Stimulated activated CD8-positive, alpha-beta memory T cell treated with anti-CD3 and anti-CD28 coated beads, Interleukin-15, amount 100 ng/mL, for 24 hours (primary cell): ENCODE measurements at places on chromosomes 6 and 20.

GRCh38 chr6:41425511-41425910 is 90.1 kb downstream of the NCR2 start:
- DNase-seq = no peak

- no peak for DNase-seq
Observed at GRCh38 chr20:41029150-41029901, 704 bp downstream of the TOP1 start.

DNA sequence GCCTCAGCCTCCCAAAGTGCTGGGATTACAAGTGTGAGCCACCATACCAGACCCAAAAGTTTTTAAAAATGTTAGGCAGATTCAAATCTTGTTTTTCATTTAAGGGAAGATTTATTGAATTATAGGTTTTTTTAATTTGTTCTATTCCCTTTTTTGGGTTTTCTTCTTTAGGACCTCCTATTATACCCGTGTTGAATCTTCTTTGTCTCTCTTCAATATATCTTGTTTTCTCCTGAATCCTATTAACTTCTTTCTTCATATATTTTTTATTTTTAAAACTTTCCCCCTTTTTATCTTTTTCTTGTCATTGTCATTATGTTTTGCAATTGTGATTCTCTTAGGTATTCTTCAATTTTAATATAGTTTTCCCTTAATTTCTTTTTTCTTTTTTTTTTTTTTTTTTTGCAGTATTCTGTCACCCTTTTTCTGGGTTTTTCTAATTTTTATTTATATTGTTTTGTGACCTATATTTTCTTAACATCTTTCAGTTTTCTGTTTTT is 45.9 kb upstream of the NOP56 start:
- no peak for DNase-seq

GRCh38 chr6:105810105-105810921 is 275.8 kb upstream of the PRDM1 start:
- no peak for DNase-seq

DNA sequence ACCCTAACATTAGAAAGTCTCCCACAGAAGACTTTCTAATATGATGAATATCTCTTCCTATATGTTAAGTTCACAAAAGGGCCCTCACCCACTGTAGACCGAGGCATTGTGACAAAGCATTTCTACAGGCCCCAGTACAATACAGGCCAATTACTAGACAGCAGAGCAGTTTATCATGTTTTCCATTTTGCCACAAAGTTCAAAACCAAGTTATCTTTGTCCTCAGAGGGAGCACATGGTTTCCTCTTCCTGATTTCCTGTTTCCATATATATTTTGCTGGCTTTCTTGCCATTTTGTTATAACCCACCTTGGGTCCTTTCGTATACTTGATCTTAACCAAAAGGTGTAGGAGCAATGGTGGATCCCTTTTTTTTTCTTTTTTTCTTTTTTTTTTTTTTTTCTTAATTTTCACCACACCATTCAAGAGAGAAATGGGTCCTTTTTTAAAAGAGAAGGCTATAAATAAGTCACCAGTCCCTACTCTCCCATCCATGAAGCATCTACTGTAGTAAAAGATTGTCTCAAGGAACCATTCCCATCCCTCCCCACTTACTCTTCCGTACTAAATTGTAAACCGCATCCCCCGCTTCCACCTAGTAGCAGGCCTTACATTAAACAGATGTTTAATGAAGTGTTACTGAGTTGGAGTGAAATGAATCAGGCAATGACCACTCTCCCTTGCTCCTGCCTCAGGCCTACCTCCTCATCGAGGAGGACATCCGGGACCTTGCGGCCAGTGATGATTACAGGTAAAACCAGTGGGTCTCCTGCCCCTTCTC is 2.1 kb upstream of the UBE2C start:
- DNase-seq = no peak

DNA sequence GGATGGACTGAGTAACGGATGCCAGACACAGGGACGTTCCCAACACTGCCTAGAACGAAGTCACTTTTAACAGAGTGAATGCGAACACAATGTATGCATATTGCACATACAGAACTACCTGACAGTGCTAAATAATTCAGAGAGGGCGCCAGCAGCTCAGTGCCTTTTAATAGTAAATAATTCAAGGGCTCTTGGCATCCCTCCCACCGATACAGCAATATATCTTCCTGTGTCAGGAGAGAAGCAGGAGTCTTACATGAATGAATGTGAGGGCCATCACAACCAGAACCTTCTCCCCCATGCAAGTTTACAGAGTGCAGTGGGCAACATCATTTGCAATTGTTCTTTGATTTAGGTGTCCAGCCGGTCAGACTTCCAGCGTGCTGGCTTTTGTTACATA is 88.4 kb upstream of the KCNG1 start:
- no peak for DNase-seq

GRCh38 chr6:36977470-36977941 is 8.5 kb downstream of the MTCH1 start:
- no peak for DNase-seq

DNA sequence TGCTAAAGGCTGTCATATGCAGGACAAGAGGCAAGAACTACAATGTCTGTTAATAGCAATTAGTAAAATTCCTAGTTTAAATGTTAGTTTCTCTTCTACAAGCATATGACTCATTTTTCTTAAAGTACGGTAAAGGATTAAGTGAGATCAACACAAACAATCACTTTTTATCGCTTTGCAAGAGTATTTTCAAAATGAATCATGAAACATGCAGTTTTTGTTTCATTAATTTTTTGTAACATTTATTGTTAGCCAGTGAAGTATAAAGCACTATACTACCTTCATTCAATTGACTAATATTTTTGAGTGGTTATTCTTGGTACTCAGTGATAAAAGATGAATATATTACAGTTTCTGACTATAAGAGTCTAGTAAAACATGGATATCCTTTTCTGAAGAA is 138.6 kb downstream of the AHI1 start:
- DNase-seq = no peak

DNA sequence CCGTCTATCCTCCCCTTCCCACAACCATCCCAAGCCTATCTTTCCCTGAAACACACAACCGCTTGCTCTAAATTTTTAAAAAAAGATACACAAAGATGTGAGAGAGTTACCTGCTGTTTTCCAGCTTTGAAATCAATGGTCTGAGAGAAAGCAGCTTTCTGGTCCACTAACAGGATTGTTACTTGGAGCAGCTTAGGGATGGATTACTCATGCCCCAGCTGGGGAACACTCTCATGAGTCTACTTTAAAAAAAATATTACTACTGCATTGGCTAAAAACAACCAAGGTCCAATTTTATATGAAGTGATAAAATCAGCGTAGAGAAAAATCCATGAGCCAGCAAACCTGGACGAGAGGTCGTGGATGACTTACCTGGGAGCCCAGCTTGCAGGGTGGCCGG is 29.6 kb upstream of the FOXC1 start:
- no peak for DNase-seq
